ENCODE measurements at places on chromosomes 2 and 18.

DNA sequence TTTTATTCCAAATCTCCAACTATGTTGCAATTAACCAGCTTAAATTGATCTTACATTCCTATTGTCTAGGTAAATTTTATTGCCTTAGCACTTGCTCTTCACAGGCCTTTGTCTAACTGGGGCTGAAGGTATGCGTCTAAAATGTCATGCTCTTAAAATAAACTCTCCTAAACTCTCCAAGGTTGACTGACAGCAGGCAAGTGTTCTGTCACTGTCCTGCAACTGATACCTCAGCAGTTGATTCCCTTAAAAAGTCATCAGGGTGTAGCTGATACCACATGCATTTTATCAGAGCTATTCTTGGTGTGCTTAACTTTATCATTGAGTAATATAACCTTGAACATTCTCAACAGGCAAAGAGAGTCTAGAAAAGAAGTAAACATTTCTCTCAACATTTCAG lies 680 bp downstream of the TTN start:
- no peak for DNase-seq

GRCh38 chr2:237629188-237629534 lies 1.8 kb downstream of the LRRFIP1 start:
- no peak for DNase-seq

GRCh38 chr2:10579876-10580514 lies 109.8 kb downstream of the NOL10 start:
- no peak for DNase-seq

DNA sequence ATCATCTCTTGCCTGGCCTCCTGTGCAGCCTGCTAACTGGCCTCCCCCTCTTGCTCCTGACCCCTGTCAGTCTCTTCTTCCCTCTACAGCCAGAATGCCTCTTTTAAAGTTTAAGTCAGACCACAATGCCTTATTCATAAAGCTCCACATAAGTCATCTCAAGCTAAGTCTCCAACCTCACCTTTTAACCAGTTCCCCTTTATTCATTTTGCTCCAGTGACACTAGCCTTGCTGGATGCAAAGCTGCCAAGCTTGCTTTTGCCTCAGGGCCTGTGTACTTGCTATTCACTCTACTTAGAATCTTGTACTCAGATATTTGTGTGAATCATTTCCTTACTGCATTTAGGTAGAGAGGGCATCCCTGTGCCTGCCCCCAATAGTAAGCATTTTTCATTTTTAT lies 180.9 kb downstream of the PDE1A start:
- no peak for DNase-seq

- no peak for DNase-seq
Measured at GRCh38 chr2:190858817-190859216, 21.8 kb upstream of the GLS start.

GRCh38 chr2:149527998-149528755 lies 59.4 kb downstream of the MMADHC start:
- DNase-seq = no peak

DNA sequence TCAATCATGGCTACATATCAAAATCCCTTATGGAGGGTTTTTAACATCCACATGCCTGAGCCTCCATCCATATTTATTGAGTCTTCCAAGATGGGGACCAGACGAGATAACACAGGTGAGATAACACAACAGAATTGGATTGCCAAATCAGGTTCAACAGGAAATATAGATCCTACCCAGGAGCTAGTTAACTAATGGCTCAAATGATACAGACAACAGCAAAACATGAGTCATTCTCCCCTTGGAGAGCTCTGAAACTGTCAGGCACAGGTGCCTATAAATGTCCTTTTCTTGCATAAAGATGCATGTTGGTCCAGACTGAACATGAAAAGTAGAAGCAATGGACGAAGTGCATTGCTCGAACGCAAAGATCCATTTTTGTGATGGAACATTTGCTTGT lies 202.2 kb downstream of the CDH20 start:
- no peak for DNase-seq

DNA sequence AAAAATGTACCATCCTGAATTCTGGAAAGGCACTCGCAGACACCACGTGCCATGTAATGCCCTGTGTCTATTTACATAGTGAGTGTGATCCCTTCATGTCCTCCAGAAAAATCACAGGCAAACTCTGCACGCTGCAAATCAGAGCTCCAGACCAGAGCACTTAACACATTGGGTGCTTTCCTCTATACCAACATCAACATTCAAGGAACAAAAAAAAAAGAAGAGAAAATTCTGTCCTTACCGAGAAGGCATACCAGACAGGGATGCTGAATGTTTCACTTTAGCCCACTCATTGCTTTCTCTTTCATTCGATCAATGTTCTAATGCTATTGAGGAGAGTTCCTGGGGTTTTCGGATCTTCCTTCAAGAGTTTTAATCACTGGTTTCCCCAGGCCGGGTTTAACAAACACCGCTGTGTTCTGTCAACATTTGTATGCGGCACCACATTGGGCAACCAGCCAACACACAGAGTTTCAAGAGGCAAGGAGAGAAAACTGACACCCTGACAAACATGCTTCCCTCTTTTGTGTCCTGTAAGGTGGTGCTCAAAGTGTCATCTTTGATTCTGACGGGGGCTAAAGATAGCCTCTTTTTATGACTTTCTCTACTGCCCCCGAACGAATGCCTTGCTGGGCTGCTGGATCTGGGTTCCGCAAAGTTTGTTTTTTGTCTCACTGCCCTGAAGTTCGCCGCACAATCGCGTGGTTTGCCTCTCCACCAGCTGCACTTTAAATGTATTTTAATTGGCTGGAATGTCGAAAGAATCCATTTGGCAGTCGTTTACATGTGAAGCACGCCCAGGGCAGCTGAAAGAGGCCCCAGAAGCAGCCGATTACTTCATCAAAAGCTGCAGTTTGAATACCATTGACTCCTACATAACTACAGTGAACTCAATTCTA lies 106.4 kb upstream of the NCKAP5 start:
- no peak for DNase-seq

- no peak for DNase-seq
Measured at GRCh38 chr2:28348921-28349320, 43.7 kb upstream of the FOSL2 start.

GRCh38 chr2:77519888-77520506 lies 2.2 kb downstream of the LRRTM4 start:
- DNase-seq = no peak

- DNase-seq = no peak
Measured at GRCh38 chr2:216391401-216391800, 19.1 kb upstream of the MARCHF4 start.

- no peak for DNase-seq
Measured at GRCh38 chr2:168075446-168075845, 171.9 kb downstream of the STK39 start.

DNA sequence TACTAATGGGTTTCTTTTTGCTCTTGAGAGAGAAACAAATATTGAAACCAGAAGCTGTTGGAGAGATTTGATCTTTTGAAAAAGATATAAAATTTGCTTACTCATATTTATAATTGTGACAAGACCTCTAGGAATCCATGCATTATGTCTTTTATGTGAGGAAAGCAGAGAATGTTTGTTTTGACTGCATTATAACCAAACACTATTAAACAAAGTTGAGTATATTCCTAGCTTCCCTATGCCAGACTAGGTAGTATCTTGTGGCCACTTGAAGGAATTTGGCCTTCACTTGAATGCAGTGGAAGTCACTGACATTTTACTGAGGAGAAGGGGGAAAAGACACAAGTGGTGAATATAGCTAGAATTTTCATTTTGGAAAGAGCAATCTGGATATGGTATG lies 521.8 kb upstream of the ZEB2 start:
- DNase-seq = no peak

GRCh38 chr2:120439637-120440384 lies 93.9 kb downstream of the INHBB start:
- DNase-seq = no peak

DNA sequence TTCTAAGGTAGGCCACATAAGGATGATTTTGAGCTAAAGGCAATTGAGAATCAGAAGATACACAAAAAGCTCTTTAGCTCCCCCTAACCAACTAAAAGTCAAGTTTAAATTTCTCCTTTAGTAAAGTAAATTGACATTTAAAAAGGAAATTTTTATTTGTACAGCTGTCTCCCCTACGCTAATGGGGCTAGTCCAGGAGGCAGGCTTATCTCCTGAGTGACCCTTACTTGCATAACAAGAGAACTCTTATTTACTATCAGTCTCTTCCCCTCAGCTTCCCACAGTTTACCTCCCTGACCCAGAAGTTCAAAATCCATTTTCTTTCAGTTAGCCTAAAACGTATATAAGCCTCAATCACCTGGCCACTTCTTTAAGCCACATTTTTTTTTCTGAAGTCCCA lies 1002.8 kb upstream of the NRXN1 start:
- DNase-seq = no peak

DNA sequence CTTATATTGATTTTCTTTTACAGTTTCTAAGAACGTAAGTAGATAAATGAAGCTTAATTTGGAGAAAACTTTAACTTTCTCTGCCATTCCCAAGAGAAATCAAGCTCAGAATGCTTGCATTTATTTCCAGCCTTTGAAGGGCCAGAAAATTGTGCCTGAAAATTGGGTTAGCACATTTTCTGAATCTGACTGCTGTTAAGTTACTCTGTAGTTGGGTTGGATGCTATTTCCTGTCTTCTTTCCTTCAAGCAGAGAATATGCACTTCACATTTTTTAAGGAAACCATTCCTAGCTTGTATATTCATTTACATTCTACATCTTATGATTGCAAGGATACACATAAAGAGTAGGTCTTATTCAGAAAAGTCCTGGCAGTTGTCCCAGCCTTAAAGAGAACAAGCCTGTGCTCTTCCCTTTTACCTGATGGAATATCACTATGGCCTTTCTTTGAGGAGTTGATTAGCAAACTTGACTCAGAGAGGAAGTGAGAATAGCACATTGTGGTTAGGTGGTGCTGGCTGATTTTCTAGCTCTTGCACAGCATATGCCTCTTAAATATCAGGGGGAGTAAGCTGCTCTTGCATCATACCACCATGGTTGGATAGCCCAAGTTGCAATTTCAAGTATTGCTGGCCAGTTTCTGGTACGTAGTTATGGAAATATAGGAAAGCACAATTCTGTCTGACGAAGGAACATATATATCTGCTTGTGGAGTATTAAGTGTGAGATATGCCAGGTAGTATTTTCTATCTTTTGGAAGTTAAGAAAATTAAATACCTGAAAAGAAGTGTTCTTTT lies 133.7 kb downstream of the COMMD1 start:
- no peak for DNase-seq

GRCh38 chr2:157830696-157831570 lies 45.2 kb downstream of the ACVR1 start:
- no peak for DNase-seq
